ENCODE measurements at places on chromosomes 5 and 9. TPM values are rescaled to one million over a fixed set of nuclear protein-coding genes. Genes with fewer than 3 reads are reported as not detected.

FBLL1 gene
- total RNA-seq: 0.34 TPM

NOXA1 gene
- total RNA-seq: 0.17 TPM

PCDHGA3 gene
- 0.34 TPM for total RNA-seq

PCDHB5 gene
- total RNA-seq: 0.84 TPM

GZMA gene
- not detected for total RNA-seq

PSAT1 gene
- 178 TPM for total RNA-seq

SV2C gene
- not detected for total RNA-seq

GARIN3 gene
- total RNA-seq: not detected

RCL1 gene
- total RNA-seq: 12.9 TPM

CBY3 gene
- not detected for total RNA-seq

FGF1 gene
- 2.2 TPM for total RNA-seq

TAS2R1 gene
- total RNA-seq: not detected

PPIC gene
- 16.8 TPM for total RNA-seq

NRARP gene
- 1.7 TPM for total RNA-seq

KCNIP1 gene
- total RNA-seq: not detected

ADRA1B gene
- 2.4 TPM for total RNA-seq

JAKMIP2 gene
- total RNA-seq: 14.1 TPM

COL23A1 gene
- not detected for total RNA-seq

GPR150 gene
- 0.59 TPM for total RNA-seq

TNFSF8 gene
- total RNA-seq: not detected

FBP2 gene
- not detected for total RNA-seq

CETN3 gene
- total RNA-seq: 20.5 TPM

PCDHB3 gene
- 0.15 TPM for total RNA-seq

NR2F1 gene
- 95.8 TPM for total RNA-seq

FLT4 gene
- 0.45 TPM for total RNA-seq

GRXCR2 gene
- not detected for total RNA-seq

GMCL2 gene
- not detected for total RNA-seq

IL31RA gene
- total RNA-seq: 3.2 TPM

NUDT2 gene
- total RNA-seq: 62.0 TPM

TAF11L5 gene
- not detected for total RNA-seq

PDZD2 gene
- 1.3 TPM for total RNA-seq

SLC45A2 gene
- under 0.01 TPM for total RNA-seq

GTF3C4 gene
- total RNA-seq: 8.6 TPM

SPATA31D4 gene
- total RNA-seq: not detected

PLPP6 gene
- 6.4 TPM for total RNA-seq

PAIP1 gene
- 81.2 TPM for total RNA-seq

HCN1 gene
- not detected for total RNA-seq

SOX30 gene
- total RNA-seq: 0.15 TPM

ADAM19 gene
- total RNA-seq: 7.7 TPM

OR1Q1 gene
- not detected for total RNA-seq

SPARC gene
- 644 TPM for total RNA-seq

FGD3 gene
- total RNA-seq: not detected

PCDHA11 gene
- total RNA-seq: not detected

CDK5RAP2 gene
- 33.5 TPM for total RNA-seq
